Stimulated activated CD4-positive, alpha-beta T cell treated with anti-CD3 and anti-CD28 coated beads, Interleukin-15, amount 100 ng/mL, for 1 hour (primary cell): ENCODE measurements at places on chromosomes 7 and 10.

- no peak for DNase-seq
Measured at GRCh38 chr7:2260820-2261219, 18.8 kb downstream of the NUDT1 start.

DNA sequence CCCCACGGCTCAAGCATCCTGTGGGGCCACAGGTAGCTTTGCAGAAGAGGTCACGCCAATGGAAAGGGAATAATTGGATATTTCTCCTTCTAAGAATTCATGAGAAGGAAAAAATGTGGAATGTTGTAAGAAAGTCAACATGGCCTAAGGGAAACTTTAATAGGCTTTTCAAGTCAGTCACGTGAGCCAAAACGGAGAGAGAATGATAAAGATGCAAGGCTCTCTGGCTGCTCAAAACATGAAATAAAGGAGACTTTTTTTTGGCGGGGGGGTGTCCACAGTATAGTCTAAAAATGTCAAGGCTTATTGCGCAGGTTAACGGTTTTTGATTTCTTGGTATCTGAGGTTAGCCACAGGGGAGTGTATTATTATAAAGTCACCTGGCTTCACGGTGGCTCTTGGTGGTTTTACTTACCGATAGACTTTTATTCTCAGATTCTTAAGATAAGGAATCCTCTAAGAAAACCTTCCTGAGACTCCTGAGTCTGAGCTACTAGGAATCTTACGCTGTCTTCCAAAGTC is 148.1 kb downstream of the ARHGAP21 start:
- DNase-seq = no peak

GRCh38 chr7:38630720-38631673 is at the start of gene AMPH:
Gene AMPH, minus strand, starts transcription at chr7:38631373. Its CDS starts 22 bp downstream, at chr7:38631351.
- no peak for DNase-seq

DNA sequence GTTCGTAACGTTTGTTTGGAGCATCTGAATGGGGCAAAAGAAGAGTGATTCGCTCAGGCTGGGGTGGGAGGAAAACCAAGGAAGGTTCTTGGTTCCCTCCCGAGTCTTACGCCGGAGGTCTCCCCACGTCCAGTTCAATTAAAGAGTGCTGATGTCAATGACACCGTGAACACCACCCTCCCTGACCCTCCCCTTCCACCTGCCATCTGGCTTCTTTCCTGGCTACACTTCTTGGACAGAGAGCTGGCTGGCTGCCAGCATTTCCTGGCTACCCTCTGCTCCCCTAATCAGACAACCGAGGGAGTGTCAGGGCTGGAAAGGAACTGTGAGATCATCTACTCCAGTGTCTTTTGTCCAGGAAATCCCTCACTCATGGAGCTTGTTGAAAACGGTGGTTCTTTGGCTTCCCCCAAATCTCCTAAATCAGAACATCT is 24.1 kb upstream of the FFAR4 start:
- no peak for DNase-seq

DNA sequence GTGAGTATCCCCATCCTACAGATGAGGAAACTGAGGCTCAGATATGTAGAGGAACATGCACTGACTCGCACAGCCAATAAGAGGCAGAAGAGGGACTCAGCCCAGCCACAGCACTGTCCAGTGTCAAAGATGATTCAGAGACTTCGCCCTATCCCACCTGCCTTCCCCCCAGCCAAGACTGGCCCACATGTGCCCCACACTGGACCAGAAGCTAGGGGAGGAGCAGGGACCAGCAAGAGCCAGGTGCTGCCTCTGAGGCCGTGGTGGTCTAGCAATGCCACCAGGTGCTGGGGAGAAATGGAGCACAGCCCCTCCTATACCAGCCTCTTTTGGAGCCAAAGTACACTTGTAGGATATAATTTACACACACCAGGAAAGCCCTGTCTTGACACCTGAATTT is 22.3 kb downstream of the GRID1 start:
- DNase-seq = no peak
